ENCODE measurements at places on chromosomes 12 and 14.

DNA sequence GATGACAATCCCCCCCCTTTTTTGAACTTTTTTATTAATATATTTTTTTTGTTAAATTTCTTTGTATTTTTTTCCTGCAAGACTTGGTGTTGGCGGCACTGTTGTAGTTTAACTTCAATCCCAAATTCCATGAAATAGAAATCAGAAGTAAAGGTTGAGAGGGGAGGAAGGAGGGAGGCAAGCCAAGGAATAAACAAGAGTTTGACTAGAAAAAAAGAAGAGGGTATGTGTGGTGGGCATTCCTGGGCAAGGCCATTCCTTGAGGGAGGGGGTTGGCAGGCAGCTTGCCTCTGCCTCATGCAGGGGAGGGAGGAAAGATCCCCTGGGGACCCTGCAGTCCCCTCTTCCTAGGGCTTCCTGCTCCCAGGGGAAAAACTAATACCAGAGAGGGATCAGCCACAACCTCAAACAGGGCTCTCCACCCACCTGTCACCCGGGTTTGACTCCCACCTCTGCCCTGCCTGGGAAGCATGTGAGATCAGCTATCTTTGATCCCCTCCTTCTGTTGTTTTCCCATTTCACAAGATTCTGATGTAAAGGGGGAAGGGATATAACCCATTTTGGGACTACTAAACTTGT is 519 bp upstream of the AP1G2 start:
- DNase-seq: no peak

DNA sequence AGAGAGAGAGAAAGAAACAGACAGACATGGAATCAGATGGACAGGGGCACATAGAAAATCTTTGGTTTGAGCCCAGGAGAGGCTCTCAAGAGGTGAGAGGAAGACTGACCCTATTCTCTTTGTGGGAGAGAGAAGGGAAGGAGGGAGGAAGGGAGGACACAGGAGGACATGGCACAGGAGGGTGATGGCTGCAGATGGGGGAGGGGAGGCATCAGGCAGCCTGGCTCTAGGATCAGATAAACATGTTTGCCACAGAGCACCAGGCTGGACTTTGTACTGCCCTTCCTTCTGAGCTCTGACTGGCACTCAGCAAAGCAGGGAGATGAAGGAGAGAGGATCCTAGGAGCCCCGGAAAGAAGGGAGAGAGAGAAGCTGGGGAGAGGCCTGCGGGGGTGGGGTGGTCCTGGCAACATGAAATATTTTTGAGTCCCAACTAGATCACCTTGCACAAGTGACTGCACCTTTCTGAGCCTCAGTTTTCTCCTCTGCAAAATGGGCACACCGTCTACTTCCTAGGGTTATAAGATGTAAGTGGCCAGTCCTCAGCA is 6.1 kb downstream of the HNF1A start:
- DNase-seq: no peak

- no peak for DNase-seq
Measured at GRCh38 chr12:117149431-117149830, 40.8 kb downstream of the FBXO21 start.

GRCh38 chr14:21796916-21797315 is 123.3 kb upstream of the OR4E1 start:
- DNase-seq: no peak

- no peak for DNase-seq
Measured at GRCh38 chr12:9957834-9958233, 13.4 kb upstream of the CLEC12A start.
